ENCODE measurements at places on chromosomes 5 and 9.

GRCh38 chr9:94173632-94174031, 85.5 kb upstream of the ZNF169 start:
- DNase-seq, result no peak

- DNase-seq, result peak; percentile 42
Measured at GRCh38 chr5:179766021-179766725, 27.6 kb upstream of the LTC4S start.

- DNase-seq, result no peak
Measured at GRCh38 chr9:76394960-76395252, 680 bp upstream of the RFK start.

GRCh38 chr9:20988671-20989315, 42.6 kb downstream of the HACD4 start:
- no peak for DNase-seq

- DNase-seq, result no peak
Measured at GRCh38 chr9:127384016-127384730, 12.8 kb upstream of the SLC2A8 start.

DNA sequence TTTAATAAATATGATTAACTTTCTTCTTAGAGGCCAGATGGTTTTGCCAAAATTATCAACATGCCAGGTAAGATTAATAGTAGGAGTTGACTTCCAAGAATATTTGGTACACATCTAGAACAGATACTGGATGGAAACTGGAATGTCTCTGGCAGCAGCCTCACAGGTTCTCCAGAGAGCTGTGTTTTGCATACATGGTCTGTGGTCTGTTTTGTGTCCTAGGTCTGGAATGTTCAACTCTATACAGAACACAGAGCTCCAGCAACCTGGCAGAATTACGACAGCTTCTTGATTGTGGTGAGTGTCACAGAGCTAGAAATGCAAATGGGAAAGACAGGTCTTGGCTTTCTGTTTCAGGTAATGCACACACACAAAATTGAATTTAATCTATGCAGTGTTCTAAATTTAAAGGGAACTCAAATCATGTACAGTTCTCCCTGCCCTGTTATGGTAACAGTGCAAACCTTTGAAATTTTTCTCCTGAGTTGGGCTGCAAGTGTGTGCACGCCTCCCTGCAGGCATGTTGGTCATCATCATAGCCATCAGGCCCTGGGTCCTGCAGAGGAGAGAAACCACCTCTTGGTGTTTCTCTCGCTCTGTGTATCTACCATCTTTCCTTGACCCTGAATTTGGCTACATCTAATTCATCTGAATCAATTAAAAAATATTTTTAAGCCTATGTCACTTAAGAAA, 58.3 kb downstream of the PIK3R1 start:
- no peak for DNase-seq

- DNase-seq, result peak; percentile 93
Measured at GRCh38 chr9:89661956-89662717, 57.3 kb downstream of the GADD45G start.

DNA sequence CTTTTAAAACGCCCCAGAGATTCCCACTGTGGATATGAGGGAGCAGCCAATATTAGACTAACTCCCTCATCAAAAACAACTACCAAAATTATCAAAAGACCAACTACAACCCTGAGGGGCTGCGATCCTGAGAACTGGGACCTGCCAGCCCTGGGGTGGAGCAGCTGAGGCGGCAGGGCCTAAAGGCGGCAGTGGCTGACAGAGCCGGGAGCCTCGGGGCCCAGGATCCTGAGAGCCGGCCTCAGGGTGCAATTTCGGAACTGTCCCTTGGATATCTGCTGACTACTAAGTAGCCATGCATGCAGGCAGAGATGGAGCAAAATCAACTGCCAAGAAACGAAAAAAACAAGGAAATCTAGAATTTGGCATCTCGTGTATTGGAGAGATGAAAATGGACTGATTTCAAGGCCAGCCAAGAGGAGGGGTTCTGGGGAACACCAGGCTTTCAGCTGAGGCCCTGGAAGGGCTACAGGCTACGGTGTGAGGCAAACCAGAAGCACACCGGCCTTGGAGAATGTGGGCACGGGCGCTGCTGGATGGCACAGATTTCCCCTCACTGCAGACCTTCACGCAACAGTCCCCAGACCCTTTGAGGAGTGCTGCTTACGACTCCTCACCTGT, 63.6 kb upstream of the UBAC1 start:
- DNase-seq, result no peak

DNA sequence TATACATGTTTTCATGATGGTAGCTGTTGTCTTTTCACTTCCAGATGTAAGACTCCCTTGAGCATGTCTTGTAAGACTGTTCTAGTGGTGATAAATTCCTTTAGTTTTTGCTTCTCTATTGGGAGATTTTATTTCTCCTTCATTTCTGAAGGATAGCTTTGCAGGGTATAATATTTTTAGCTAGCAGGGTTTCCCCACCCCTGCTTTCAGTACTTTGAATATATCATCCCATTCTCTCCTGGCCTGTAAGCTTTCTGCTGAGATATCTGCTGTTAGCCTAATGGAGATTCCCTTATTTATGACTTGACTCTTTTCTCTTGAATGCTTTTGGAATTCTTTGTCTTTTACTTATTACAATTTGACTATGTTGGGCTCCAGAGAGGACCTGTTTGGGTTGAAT, 211.0 kb downstream of the GDNF start:
- no peak for DNase-seq

- no peak for DNase-seq
Measured at GRCh38 chr5:169430671-169431070, 129.7 kb upstream of the SLIT3 start.

DNA sequence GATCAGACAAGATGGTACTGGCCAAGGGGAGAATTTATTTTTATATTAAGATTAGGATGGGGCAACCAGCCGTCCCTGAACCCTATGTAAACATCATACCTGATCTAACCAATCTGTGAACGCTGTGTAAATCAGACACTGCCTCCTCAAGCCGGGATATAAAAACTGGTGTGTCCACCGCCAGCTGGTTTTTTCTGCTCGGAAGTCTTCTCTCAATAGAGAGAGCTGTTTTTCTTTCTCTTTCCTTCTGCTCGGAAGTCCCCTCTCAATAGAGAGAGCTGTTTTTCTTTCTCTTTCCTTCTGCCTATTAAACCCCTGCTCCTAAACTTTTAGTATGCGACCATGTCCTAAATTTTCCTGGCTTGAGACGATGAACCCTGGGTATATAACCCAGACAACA, 615.5 kb upstream of the NUDT12 start:
- DNase-seq, result no peak

DNA sequence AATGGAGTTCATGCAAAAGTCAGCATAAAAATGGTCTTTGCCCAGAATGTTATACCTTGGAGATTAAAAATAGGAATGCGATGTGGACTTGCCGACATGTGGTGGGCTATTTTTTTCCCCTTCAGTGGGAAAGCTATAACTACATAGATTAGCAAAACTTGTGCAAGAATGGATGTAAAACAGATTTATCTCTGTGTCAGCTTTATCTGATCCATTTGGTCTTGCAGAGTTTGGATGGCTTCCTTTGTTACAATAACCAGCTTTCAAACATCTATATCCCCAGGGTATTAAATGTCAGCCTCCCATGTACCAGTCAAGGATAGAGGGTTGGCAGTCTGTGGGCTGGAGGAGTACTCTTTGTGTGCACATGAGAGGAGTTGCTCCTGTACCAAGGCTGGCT, 284.9 kb downstream of the TMEM38B start:
- DNase-seq, result no peak

- DNase-seq, result no peak
Measured at GRCh38 chr5:74623748-74624408, 16.6 kb downstream of the ENC1 start.

- no peak for DNase-seq
Measured at GRCh38 chr9:114823441-114823840, 17.6 kb upstream of the TNFSF15 start.

DNA sequence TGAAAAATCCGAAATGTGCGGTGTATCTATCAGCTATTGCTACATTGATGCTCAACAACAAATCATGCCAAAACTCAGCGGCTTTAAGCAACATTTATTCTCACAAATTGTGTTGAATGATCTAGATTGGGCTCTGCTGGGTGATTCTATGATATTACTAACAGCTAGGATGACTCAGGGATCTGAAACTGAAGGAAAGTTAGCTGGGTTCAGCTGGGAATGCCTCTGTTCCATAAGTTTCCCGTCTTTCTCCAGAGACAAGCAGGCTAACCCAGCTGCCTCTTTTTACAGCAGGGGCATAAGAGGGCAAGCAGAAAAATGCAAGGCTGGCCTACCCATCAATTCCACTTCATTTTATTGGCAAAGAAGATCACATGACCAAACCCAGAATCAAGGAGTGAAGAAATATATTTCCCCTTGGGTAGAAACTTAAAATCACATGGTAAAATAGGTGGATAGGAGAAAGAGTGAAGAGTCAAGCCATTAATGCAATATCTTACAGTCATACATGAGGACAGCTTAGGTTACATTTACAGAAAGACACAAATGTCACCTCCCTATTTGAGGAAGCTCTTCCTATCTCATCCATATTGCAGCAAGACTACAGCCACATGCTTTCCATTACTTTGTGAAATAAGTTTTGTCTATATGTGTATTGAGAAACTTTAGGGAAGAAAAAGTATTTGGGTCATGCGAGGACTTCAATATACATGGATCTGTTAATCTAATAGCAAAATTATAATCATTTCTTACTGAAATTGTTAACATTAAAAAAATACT, 30.8 kb downstream of the IL7R start:
- DNase-seq, result no peak

GRCh38 chr9:73805111-73805510, 653.4 kb downstream of the ANXA1 start:
- DNase-seq, result no peak

DNA sequence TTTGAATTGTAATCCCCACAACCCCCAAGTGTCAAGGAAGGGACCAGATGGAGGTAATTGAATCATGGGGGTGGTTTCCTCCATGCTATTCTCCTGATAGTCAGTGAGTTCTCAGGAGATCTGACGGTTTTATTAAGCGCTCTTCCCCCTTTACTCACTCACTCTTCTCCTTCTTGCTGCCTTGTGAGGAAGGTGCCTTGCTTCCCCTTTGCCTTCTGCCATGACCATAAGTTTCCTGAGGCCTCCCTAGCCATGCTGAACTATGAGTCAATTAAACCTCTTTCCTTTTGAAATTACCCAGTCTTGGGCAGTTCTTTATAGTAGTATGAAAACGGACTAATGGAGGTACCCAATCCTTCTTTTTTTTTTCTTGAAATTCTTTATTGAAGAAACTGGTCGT, 2.2 kb upstream of the CEP120 start:
- no peak for DNase-seq

- DNase-seq, result no peak
Measured at GRCh38 chr5:173775261-173776197, 112.6 kb upstream of the CPEB4 start.

- DNase-seq, result peak; percentile 88
Measured at GRCh38 chr9:120935383-120935857, 8.8 kb upstream of the TRAF1 start.

DNA sequence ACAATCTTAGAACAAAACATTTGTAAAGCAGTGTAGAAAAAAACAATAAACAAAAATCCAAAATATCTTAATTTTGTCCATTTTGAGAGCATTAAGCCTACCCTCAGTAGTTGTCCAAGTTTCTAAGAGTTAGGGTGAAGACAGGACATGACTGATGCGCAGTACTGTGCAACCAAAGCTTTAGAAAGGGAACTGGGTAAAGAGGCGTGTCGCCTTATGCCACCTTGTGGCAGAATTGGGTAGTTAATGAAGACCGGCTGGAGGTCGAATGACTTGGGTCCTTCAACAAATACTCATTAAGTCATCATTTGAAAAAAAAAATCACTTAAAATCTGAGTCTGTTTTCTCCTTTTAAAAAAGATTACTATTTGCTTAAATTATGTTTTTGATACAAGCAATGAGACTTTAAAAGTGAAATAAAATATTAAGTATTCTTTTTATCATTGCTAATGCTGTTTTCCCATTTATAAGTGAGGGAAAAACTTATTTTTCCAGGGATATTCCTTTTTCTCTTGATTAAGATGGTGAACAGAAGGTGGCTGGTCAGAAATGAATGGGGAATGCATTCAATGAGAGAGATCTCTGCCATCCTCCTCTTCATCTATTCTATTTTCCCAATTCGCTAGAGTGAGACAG, 3.5 kb upstream of the RNF20 start:
- peak; percentile 6 for DNase-seq

DNA sequence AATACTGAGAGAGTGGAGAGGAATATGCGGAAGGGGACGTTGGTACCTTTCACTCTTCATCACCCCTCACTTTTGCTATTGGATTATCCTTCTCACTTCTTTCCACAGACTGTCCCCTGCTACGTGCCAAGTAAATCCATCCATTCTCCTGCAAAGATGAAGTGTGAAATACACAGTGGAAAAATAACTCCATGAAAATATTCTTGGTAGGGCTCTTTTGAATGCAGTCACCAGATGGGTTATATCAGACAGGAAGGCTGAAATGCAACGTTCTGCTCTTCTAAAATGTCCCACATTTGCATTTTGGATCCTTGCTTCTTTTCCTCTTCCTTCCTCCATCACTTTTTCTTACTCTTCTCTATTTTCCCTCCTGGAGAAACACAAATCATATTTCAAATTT, 510.3 kb upstream of the CLINT1 start:
- no peak for DNase-seq

DNA sequence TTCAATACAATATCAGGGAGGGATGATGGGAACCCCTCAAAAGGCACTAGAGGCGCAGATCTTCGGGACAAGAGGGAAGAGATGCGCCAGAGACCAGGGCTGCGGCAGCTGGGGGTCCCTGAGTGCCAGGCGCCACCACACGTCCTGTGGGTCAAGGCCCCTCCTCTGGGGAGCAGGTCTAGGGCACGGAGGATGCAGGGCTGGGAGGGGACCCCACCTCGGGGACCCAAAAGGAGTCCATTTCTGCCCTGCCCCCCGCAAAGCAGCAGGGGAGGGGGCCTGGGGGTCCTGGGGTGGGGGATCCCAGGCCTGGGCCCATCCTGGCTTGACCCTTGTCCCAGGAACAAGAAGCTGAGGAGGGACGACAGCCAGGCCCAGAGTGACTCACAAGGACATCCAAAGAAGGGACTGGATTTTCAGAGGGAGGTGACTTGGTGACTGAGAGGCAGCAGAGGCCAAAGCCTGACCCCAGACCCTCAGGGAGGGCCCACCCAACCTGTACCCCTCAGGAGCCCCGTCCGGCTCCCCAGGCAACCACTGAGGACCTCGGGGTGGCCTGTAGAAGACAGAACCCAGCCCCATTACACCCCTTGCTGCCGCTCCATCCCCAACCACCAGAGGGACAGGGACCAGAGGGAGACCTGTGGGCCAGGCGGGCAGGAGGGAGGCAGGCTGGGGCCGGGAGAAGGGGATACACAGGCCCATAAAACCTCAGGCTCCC, 54.2 kb downstream of the LRSAM1 start:
- no peak for DNase-seq

DNA sequence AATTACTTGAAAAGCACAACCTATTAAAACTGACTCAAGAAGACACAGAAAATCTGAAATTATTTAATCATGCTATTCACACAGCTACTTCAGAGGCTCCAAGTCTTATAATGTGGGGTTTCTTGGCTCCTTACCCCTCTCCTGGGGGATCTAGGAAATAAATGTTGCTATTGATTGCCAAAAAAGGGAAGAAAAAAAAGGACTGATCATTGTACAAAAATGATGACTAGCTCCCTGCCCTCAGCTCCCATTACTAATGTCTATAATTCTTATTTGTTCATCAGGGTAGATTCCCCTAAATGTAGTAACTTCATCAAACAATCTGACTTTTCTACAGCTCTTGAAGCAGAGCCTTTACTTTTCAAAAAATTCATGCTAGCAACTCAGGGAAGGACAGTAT, 3.3 kb upstream of the SMC5 start:
- no peak for DNase-seq
